Brain (organoid and tissue), 16 donors: ENCODE measurements at places on chromosomes 2 and 18. TPM values are rescaled to one million over a fixed set of nuclear protein-coding genes. Genes with fewer than 3 reads are reported as not detected.
A peak's percentile ranks its signal among the peaks of the same experiment; 100 is the strongest.

Gene RAB27B
- polyA plus RNA-seq: 0.17 TPM

Gene TEX44
- not detected for polyA plus RNA-seq

Gene NPHP1
- polyA plus RNA-seq: 3.6 TPM

- no peak for DNase-seq
Observed at GRCh38 chr2:146324951-146325350, 1519.9 kb upstream of the ACVR2A start.

DNA sequence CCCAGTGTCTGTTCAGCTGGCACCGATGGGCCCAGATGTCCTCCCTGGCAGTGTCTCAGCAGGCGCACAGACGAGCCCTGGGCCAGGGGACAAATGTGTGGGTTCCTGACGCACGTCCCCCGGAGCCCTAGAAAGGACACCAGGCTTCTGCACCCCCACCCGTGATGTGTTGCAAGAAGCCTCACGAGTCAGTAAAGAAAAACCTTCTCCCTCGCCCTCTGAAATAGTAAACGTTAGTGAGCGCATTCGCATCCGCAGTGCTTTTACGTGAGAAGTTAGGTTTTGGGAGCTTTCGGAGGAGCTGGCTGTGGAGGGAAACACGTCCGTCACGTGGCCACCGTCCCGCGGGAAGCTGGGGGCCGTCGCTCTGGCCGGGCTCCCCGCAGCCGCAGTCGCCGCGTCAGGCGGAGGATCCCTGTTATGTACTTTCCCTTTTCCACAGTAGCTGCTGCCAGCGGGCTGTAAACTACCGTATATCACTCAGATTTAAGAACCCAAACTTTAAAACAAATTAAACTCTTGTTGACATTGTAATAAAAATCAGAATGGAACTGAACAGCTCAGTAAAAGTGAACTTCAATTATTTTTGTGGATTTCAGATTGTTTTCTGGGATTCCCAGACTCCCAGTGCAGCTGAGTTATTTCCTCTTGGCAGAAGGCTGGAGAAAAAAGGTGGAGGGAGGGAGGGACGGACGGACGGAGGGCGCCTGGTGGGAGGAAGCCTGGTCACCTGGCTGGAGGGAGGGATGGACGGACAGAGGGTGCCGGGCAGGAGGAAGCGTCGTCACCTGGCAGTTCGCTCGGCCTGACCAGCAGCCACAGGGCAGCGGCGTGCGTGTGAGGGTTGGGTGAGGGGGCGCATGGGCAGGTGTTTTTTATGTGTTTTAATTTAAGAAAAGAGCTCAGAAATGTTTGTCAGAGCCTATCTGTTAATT is 112.1 kb downstream of the NFATC1 start:
- DNase-seq: peak; percentile 50

DNA sequence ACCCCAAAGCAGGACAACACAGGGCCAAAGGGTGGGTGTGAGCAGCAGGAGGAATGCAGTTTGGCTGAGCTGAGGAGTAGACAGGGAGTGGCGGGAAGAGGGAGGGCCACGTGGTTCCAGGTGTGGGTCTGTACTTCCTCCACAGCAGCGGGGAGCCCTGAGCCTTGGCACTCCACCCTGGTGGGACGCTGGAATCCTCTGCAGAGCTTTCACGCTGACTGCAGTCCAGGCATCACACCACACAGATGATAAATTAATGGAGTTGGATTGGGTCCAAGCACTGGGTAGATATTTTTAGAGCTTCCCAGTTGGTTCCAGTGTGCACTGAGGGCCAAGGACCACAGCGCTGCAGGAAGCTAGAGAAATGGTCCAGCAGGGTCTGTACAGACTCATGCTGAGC is 67.0 kb upstream of the TMEM200C start:
- DNase-seq: no peak

- DNase-seq: no peak
Observed at GRCh38 chr2:136248242-136248641, 130.3 kb upstream of the CXCR4 start.

- DNase-seq: no peak
Observed at GRCh38 chr2:32864334-32865111, 82.2 kb upstream of the LTBP1 start.

- DNase-seq: no peak
Observed at GRCh38 chr2:179442206-179442605, 177.6 kb upstream of the SESTD1 start.

GRCh38 chr2:120840795-120841487 is 105.3 kb downstream of the GLI2 start:
- no peak for DNase-seq

- no peak for DNase-seq
Observed at GRCh38 chr2:40224318-40224717, 227.6 kb downstream of the SLC8A1 start.

GRCh38 chr2:101842471-101842870 is 145.0 kb downstream of the MAP4K4 start:
- DNase-seq: no peak
